ENCODE measurements at places on chromosomes 7 and 10.

DNA sequence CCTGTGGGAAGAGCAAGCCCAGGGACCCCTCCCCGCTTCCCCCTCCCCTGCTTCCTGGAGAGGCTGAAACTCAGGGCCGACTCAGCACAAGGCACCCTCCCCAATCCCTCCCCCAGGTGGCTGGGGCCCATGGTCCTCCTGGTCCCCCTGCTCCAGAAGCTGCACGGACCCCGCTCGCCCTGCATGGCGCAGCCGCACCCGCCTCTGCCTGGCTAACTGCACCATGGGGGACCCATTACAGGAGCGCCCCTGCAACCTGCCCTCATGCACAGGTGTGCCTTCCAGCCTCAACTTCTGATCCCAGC lies 19.7 kb upstream of the ZNF862 start:
- no peak for DNase-seq

DNA sequence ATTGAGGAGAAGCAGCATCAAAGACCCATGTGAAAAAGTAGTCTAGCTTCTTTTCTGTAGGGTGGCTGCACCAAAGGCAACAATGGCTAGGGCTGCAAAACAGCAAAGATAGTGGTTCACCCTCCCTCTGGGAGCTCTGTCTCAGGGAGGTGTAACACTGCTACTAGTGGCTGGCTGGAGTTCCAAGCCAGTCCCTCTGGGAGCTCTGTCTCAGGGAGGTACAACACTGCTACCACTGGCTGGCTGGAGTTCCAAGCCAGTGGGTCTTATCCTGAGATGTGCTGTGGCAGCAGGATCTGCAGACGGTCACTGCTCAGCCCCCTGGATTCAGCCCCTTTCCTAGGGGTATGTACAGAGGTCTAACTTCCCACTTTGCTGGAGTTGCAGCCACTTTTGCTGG lies 37.9 kb upstream of the TMEM140 start:
- DNase-seq, result no peak

- DNase-seq, result no peak
Measured at GRCh38 chr10:24408365-24408764, 199.4 kb downstream of the KIAA1217 start.

GRCh38 chr10:103688491-103688890 lies 166.9 kb downstream of the SH3PXD2A start:
- DNase-seq, result no peak

- DNase-seq, result no peak
Measured at GRCh38 chr7:1124816-1125602, 35.0 kb downstream of the ZFAND2A start.

DNA sequence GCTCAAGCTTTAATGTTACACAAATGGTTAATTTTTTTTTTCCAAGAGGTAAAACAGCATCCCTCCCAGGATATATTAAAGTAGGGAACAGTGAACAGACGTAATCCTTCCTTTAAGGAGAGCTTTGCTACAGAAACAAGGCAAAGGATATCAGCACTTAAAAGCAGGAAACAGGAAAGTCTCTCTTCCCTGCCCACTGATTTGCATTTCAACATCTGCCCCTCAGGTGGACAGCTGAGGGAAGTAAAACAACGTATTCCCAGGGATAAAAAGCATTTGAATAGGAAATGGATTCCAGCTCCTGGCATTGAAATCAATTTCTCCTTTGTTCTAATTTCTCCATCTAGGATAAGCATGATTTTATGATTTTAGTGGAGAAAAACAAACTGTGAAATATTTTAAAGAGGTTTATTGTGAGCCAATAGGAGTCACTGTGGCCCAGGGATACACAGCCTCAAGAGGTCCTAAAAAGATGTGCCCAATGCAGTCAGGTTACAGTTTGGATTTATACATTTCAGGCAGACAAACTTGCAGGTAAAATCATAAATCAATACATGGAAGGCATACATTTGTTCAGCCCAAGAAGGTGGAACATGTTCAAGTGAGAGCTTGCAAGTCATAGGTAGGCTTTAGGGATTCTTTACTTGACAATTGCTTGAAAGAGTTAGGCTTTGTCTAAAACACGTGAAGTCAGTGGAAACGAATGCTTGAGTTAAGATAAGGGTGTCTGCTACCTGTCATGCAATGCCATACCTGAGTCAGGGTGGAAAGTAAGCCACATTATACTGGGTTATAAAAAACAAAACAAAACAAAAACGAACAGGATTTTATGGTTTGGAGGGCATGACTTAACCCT lies 286.2 kb upstream of the VWC2 start:
- DNase-seq, result no peak

DNA sequence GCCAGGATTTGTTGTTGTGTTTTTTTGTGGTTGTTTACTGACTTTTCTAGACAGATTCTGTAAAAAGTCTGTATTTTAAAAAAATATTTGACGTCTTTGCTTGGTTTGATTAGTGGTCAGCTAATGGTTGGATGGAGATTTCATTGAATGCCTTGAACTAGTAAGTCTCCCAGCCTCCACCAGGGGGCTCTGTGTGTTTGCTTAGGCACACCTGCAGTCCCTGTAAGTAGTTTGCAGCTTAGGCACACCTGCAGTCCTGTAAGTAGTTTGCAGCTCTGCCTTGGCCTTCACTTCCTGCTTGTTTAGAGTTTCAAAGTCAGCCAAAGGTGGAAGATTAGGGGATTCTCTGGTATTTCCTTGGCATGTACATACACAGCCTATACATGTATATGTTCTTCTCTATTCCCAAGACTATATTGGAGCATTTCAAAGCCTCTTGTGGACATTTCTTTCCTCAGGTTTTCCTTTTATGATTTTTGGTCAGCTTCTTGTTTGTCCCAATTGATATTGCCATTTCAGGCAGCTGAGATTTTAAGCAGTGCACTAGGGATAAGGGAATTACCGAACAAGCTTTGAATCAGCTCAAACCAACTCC lies 101.6 kb downstream of the CCSER2 start:
- peak; percentile 46 for DNase-seq

DNA sequence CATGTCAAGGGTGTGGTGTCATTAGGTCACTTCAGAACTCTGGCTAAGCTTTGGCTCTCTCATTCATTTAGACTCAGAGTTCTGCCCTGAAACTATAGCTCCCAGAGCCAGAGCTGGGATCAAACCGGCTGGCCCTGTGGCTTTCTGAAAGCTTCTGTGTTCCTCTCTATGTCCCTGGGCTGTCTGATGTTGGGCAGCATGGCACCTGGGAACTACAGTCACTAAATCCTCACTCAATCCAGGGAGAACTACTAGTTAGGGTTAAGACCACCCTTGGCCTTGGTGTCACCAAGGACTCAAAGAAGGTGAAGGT lies 13.2 kb downstream of the ATG9B start:
- DNase-seq, result no peak

GRCh38 chr7:91086200-91086599 lies 178.0 kb upstream of the FZD1 start:
- no peak for DNase-seq

- DNase-seq, result no peak
Measured at GRCh38 chr10:92492748-92493240, 81.1 kb downstream of the IDE start.

- no peak for DNase-seq
Measured at GRCh38 chr7:75938921-75939320, 24.0 kb downstream of the POR start.

DNA sequence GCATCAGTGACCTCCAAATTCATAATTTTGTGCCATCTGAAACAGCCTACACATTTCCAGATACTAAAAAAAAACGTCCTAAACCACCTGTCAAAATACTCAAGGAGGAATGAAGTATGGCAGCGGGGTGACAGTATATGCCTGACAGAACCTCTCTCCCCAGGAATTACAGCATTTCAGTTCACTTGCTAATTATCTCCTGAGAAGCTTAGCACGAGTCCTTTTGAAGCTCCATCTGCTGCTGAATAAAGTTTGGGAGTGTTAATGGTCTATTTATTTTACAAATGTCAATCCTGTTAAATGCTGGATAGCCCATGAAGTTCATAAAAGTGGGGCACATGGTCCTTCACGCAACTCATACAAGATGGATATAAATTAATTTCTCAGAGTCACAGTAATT lies 29.4 kb upstream of the ANLN start:
- DNase-seq, result no peak

GRCh38 chr7:120819861-120820260 lies 38.1 kb downstream of the TSPAN12 start:
- DNase-seq, result no peak

- DNase-seq, result no peak
Measured at GRCh38 chr7:128210590-128211570, 30.2 kb upstream of the LEP start.

DNA sequence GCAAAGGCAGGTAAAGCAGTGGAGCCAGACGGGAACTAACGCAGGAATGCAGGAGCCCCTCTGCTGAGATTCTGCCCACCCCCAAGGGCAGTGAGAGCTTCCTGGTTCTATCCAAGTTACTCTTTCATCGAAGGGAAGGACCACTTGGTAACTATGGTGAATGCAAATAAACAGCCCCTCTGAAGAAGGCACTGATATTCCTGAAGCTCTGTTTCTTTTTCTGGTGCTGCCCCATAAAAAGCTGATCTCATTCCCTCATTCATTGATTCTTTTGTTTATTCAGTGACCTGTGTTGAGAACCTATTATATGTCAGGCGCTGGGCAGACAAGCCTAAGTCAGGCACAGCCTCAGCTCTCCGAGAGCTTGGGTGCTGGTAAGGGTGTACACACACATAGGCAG lies 217.3 kb downstream of the SNX10 start:
- no peak for DNase-seq

DNA sequence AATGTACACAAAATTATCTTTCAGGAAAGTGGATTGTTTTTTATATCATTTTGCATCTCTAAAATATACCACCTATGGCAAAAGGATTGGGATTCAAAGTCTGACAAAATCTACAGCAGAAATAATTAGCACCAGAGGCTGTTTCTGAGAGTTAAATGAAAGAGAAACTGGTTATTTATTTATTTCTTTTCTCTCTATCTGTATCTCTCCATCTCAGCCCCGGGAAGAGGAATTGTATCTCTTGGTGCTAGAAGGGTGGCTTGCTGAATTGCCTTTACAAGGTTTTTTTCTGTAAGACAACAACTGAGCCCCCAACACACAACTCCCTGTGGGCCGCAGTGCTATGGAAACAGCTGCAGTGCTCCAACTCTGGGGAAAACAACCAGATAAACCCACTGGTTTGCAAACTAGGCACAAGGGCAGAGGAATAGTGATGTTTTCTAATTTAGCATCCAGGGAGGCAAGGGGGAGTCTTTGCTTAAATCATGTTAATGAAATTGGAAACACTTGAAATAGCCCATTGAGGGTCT lies 249.0 kb downstream of the KCNMA1 start:
- no peak for DNase-seq

DNA sequence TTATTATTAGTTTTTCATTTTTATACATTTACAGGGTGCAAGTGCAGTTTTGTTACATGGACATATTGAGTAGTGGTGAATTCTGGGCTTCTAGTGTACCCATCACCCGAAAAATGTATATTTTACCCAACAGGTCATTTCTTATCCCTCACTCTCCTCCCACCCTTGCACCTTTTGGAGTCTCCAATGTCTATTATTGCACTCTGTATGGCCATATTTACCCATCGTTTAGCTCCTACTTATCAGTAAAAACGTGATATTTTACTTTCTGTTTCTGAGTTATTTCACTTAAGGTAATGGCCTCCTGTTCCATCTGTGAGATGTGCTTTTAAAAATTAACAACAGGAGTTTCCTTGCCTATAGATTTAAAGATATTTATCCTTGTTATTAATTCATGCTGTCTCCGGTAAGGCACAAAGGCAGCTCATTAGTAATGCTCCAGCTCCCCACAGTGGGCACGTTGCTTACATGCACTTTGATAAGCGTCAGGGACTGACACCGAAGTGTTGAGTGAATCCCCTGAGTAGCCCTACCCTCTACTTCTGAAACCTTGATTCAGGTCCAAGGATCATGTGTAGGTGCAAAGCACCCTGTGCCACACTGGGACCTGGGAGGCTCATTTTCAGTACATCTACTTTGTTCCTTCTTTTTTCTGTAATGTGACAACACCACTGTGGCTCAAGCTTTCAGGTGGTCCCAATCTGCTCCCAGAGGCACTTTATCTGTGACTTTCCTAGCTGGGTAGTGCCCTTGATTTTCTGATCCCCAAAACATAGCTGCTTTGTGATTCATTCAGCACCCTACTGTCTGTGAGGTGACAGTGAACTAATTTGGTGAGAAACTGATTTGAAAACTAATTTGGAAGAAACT lies 27.3 kb downstream of the HYAL4 start:
- DNase-seq, result no peak

DNA sequence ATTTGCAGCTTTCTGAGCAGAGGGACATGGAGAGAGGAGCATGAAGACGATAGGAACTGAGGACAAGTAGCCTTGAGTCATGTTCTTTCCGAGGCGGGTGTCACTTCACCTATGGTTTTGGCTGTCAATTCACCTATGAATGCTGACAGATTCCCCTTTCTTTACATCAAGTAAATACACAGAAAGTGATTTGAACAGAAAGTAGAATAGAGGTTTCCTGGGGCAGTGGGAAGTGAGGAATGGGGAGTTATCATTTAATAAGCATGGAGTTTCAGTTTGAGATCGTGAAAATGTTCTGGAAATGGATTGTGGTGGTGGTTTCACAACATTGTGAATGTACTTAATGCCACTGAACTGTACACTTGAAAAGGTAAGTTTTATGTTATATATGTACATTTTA lies 138.4 kb upstream of the MDFIC start:
- no peak for DNase-seq

DNA sequence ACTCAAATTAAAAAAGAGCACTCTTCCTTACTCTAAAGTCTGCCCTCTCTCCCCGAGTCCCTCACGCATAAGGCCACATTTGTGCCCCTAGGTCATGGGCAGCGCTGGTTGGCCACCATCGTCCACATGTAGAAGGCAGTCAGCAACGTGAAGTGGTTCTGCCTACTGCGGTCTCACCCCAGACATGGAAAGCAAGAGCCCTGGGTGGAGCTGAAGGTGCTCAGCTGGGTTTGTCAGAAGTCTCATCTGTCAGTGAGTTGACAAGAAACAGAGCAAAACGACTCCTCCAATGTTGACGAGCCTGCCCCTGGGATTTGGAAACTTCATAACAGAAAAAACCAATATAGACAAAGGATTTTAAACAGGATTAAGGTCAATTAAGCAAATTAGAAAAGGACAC lies 192.3 kb upstream of the PRSS58 start:
- DNase-seq, result no peak

GRCh38 chr10:32929634-32930033 lies 28.4 kb downstream of the ITGB1 start:
- no peak for DNase-seq

All from stimulated activated naive CD4-positive, alpha-beta T cell (primary cell).